ENCODE measurements at places on chromosomes 7 and 10.

DNA sequence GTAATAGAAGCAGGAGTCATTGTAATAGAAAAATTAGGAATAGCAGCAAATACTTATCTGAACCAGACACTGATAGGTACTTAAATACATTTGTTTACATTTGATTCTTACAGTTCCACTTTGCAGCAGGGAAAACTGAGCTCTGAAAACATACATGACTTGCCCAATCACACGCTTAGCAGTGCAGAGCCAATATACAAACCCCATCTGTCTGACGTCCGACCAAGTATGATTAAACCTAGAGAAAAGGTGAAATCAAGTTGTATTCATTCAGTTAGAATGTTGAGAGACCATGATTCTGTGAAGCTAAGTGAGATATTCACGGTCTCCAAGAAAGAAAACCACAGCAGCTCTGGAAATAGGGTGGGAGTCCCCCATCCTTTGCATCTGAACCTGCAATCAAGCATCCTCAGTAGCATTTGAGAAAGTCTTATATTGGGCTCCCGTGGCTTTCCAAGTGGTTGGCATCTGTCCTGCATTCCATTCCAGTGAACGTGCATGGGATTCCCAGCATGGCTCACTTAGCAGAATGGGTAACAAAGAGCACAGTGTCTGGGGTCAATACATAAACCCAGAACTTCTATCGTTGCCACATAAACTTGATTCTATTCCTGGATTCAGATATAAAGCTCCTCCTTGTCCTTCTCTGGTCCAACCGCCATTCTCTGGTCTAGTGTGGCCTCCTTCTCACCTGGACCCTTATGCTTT, 148.7 kb upstream of the RSU1 start:
- no peak for DNase-seq

DNA sequence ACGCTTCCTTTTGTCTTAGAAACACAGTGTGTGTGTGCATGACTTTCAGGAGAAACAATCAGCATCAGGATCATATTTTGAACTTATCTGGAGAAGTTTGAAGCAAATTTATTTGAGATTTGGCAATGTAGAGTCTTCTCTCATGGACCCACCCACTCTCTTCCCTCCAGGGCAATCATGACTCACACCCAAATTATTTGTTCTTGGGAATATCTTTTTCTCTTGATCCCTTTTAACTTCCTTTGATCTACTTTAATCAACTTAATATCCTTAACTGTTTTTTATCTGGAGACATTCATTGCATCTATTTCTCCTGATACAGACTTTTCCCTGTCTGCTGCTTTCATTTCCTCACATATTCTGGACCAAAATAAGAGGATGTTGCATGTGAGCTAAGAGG, 1174.3 kb downstream of the GATA3 start:
- no peak for DNase-seq

- no peak for DNase-seq
These were observed 310.6 kb upstream of the MGMT start for GRCh38 chr10:129156406-129156805.

DNA sequence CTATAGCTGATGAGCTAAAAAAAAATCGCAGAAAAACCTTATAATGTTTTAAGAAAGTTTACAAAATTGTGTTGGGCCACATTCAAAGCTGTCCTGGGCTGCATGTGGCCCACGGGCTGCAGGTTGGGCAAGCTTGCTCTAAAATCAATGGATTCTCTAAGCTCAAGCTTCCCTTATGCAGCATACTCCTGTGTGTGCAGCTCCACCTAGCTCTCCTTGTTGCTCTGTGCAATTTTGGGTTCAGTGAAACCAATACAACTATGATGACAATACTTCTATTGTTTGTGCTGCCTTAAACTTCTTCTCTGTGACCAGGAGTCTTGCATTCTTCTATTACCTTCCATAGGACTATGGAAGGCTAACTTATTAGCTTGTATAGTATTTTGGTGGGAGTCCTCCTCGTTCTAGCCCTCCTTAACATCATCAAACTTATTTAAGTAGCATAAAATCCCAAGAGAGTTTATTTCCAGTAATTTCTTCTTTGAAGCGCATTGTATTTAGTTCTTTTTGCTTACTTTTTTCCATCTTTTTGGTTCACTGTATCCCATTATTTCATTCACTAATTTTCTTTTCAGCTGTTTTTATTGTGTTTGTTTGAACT, 170.9 kb upstream of the SMIM30 start:
- no peak for DNase-seq

DNA sequence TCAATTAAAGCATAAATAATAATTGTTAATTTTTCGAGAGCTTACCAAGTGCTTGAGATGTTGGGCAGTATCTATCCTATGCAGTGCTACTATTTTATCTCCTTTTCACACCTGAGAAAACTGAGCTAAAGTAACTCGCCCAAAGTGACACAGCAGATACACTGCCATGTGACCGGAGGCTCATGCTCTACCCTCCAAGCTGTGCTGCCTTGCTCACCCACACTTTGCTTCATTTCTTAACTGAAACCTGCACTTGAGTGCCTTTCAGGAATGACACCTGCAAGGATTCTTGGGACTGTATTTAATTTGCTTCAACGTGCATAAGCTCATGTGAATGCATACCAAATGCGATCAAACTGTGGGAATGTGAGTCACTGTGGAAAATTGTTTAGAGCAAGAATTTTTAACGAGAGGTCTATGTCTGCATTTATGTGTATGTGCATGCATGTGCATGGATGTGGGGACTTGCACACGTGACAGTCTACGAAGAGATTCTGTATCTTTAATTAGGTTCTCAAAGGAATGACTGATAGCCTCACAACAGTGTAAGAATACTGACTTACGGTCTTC, 119.2 kb downstream of the ADCYAP1R1 start:
- DNase-seq = no peak

DNA sequence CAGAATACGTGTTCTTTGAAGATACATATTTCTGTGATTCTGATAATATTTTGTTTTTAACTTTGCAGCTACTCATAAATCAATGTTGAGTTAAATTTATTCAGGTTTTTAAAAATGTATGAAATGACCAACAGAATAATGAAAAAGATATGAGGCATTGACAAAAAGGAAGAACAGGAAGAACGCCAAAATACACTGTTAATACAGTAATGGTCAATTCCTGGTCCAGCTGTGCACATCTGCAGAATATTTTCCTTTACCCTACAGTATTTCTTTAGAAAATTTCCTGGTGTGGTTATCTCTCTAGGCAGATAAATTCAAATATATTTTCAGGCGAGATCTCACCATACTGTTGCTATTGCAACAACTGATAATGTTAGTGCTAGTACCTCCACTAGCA, 203.2 kb upstream of the DGKB start:
- DNase-seq = no peak

- no peak for DNase-seq
These were observed 18.4 kb downstream of the VSTM4 start for GRCh38 chr10:49096890-49097445.

DNA sequence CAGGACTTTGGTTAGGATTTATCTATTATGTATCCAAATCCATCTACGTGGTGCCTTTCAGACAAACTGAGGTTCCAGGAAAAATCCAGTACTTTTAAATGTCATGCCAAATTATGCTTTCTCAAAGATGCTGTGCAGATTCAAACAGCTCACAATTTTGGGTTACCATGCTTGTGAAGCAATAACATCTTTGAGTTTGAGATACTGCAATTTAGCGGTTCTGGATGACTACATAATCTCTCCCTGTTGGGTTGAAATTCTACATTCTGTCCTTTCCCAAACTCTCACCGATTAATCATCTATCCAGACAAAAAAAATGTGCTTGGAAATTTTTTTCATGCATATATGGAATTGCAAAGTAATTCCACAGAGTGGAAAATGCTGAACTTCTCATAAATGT, 3.5 kb downstream of the RHOBTB1 start:
- DNase-seq = no peak

GRCh38 chr10:60031664-60032063, 125.3 kb upstream of the CCDC6 start:
- DNase-seq = no peak

DNA sequence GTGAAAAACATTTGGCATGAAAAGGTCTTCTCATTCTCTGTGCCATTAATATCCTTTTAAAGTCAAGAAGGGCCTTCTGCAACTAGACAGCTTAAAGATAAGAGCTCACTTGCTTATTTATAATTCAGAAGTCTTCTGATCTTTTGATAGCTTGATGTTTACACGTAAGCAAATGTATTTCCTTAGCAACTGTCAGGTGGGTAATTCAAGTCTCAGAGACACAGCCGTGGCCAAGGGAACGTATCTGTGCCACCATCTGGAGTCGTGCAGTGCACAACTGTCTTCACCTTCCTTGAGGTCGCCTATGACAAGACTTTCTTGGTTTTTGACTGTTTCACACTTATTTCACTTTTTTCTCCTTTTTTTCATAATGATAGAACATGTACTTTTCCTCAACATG, 4.0 kb upstream of the NEBL start:
- DNase-seq = no peak

DNA sequence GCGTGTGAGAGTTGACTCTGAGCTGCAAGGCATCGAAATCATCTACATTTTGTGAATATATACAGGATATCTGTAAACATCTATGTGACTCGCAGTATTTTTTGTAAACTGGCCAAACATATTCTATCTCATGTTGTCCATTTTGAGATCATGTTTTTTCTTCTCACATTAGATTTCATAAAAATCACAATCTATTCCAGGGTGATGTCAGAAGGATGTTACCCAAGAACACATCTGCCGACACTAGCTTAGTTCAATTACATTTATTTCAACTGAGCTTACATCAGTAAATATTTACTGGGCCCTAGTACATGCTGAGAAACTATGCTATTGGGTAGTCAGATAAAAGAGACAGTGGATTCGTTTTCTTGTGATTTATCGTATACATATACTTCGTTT, 2.5 kb upstream of the BUB3 start:
- no peak for DNase-seq

GRCh38 chr7:104306793-104307192, 21.6 kb upstream of the LHFPL3 start:
- no peak for DNase-seq

DNA sequence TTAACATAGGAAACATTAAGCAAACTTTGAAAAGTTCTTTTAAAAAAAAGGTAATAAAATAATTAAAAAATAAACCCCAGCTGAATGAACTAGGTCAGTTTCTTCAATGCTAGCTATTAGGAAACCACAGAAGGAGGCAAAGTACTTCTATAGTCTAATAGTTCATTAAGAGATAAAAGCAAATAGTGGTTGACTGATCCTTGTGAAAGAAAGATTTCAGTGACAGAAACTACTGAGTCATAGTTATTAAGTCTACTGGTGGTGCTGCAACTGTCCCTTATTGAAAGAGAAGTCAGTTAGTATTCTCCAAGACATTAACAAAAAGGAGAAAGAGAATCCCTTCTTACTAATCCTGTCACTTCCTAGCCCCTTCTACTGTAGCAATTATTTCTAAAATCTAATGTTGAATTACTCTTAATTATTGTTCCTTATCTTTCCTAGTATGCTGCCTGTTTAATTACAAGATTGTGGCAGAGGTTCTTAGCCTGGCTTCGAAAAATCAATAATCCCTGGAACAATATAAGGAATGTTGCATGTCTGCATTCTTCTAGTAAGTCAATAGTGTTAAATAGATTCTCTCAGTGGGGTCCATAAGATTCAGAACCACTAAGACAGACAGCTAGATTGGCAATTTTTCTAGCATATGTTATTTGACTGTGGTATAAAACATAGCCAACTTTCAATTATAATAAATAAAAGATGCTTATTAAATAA, 18.2 kb downstream of the TCTN3 start:
- no peak for DNase-seq

- no peak for DNase-seq
These were observed 552.5 kb upstream of the MBL2 start for GRCh38 chr10:53325066-53325465.

GRCh38 chr7:132232406-132232805, 343.9 kb downstream of the PLXNA4 start:
- DNase-seq = no peak

DNA sequence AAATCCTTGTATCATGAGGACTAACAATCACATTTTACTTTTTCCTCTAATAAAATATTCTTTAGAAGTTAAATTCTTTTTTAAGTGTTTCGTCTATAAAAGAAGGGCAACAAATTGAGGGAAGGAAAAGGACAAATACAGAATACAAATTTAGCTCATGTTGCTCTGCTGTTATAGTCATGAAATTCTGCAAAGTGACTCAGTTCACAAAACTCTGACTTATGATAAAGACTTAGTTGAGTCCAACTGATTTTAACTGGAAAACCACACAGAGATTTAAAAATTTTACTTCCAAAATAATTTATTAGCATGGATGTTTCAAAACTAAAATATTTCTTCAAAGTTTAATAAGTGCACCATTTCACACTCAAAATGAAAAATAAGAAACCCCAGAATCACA, 75.0 kb upstream of the GPR22 start:
- no peak for DNase-seq

DNA sequence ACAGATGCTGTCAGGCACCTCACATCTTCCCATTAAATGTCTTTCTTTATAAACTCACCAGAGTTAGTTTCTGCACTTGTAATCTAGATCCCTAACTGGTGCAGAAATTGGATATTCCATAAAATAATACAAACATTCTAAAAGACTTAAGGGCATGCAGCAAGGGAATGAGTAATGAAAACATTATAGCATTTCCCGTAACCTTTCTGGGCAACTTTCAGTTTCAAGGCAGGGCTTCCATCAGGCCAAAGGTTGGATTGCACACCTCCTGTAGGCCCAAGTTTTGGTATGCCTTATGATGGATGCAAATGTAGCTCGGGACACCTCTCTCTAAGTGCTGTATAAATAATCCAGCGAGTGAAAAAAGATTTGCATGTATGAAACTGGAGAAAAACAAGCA, 129.9 kb upstream of the LYZL2 start:
- no peak for DNase-seq

- DNase-seq = no peak
These were observed 270.1 kb downstream of the PTPRN2 start for GRCh38 chr7:158317238-158318205.
